Eye (tissue), 1 donor: ENCODE measurements at places on chromosomes 3 and 15.
A peak's percentile ranks its signal among the peaks of the same experiment; 100 is the strongest.

DNA sequence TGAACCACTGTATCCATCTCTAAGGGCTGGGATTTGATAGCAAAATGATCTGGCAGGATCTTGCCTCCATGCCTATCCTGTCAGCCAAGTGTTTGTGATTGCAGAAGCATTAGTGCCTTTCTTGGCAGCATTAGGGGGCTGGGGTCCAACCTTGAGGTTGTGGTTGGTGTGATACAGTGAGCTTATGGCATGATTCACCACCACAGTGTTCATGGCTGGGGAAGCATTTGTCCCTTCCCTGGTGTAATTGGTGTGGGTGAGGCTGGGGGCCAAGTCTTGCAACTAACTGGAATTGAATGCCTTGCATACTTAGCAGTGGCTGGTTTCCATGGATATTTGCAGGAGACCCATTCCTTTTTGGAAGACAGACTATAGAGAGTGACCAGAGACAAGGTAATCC, 271.0 kb upstream of the TBL1XR1 start:
- DNase-seq: no peak

DNA sequence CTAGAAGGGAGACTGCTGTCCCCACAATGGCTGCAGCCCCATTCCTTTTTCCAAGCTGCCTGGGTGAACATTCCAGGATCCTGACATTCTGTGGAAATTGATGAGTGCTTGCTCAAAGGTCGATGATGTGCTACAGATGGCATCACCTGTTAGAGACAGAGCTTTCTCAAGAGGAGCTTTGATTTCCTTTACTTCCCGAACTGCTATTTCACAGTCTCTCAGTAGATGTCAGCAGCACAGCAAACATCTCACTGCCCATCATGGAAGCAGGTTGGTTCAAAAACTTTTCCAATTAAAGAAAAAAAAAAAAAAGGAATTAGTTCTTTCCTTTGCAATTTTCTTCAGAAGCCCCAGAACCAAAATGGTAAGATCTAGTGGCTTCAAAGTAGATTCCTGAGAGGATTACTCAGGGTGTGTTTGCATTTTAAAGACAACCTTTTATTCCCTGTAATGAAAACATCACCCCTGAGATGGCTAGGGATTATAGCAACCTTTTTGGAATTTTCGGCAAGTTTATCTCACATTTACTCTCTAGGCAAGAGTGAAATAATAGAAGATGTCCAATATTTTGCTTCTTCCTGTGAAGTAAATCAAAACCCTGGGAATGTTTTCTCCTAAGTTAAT, 44.8 kb downstream of the POLR2M start:
- DNase-seq: peak; percentile 58

DNA sequence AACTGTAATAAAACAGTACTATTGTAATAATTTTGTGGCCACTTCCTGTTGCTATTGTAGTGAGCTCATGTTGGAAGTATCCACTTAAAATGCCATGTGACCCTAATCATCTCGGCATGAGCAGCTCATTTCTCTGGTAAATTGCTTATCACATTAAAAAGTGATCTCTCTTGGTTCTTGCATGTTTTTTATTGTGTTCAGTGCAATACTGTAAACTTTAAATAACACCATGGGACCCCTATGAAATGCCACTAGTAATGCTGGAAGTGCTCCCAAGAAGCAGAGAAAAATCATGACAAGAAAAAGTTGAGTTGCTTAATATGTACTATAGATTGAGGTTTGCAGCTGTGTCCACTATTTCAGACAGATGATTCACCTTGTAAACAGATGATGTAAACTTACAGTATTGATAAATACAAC, 45.6 kb downstream of the NMD3 start:
- DNase-seq: no peak

DNA sequence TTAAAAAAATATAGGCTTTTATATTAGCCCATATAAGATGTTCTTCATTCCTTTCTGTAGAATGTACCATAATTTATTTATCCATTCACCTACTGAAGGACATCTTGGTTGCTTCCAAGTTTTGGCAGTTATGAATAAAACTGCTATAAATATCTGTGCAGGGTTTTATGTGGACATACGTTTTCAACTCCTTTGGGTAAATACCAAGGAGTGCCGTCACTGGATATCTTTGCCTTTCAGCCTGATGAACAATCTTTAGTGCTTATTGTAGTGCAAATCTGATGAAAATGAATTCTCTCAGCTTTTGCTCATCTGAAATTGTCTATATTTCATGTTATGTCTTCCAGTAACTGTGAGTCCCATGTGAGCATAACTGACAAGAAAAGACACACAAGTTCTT, 26.6 kb upstream of the BLM start:
- no peak for DNase-seq
